Stomach (tissue), 19 donors: ENCODE measurements at places on chromosomes 2 and 18. TPM values are rescaled to one million over a fixed set of nuclear protein-coding genes. Genes with fewer than 3 reads are reported as not detected.

GRCh38 chr2:80560326-80560725 is 255.8 kb upstream of the LRRTM1 start:
- no peaks in the 10 kb centered on the region for H3K36me3 ChIP-seq
- no peak for DNase-seq
- H3K27ac ChIP-seq, result no peak overlapping the region
- no peaks in the 10 kb centered on the region for H3K27me3 ChIP-seq
- no peaks in the 10 kb centered on the region for H3K4me1 ChIP-seq
- H3K4me3 ChIP-seq, result no peak overlapping the region

COL5A2 gene
- total RNA-seq, result 44.2 TPM

DNA sequence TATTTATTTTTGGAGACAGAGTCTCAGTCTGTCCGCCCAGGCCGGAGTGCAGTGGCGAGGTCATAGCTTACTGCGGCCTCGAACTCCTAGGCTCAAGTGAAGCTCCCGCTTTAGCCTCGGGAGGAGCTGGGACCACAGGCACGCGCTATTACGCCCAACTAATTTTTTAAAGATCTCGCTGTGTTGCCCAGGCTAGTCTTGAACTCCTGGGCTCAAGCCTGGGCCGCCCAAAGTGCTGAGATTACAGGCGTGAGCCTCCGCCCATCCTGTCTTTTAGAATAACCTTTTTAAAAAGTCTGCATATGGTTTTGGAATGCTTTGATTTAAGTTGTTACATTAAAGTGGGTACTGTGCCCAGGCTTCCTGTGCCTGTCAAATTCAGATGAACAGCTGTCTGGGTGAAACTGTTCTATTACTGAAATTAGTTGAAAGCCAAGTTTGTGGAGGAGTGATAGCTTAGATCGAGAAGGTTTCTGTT is 944 bp downstream of the RAB3GAP1 start:
- H3K27ac ChIP-seq, result peak overlapping the region; percentile 92
- H3K27me3 ChIP-seq, result no peaks in the 10 kb centered on the region
- no peaks in the 10 kb centered on the region for H3K36me3 ChIP-seq
- H3K4me1 ChIP-seq, result peaks cover 19% of the 10 kb centered on the region
- H3K4me3 ChIP-seq, result peak overlapping the region; percentile 66
- peak; percentile 37 for DNase-seq

EGR4 gene
- total RNA-seq, result not detected

DNA sequence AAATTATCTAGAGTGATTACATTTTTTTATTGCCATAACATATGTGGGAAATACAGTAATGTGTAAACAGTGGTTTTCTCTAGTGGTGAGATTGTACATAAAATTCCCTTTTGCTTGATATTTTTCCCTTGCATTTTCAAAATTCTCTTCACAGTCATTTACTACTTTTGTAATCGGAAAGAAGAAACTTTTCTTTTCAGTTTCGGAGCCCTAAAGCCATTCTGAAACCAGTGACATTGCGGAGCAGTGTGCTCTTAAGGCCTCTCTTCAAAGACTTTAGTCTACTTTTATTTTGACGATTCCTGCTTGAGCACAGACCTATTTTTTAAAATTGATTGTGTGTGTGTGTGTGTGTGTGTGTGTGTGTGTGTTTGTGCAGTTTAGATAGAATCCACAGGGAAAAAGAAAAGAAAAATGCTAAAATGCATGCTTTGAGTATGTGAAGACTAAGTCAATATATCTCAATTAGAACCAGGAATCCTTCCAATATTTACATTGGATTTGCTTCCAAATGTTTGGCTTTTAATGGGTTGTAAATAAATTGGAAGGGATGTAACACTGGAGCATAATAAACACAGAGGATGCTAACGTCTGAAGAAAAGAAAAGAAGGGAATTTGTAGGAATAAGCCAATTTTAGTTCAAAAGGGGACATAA is 357.4 kb downstream of the RND3 start:
- H3K4me1 ChIP-seq, result no peaks in the 10 kb centered on the region
- no peak overlapping the region for H3K27ac ChIP-seq
- no peaks in the 10 kb centered on the region for H3K36me3 ChIP-seq
- no peaks in the 10 kb centered on the region for H3K27me3 ChIP-seq

- no peak overlapping the region for H3K4me3 ChIP-seq
- H3K27me3 ChIP-seq, result peaks cover 5% of the 10 kb centered on the region
- no peaks in the 10 kb centered on the region for H3K4me1 ChIP-seq
- H3K36me3 ChIP-seq, result no peaks in the 10 kb centered on the region
- H3K27ac ChIP-seq, result no peak overlapping the region
- DNase-seq, result no peak
Measured at GRCh38 chr2:1068241-1068640, 117.6 kb downstream of the SNTG2 start.

IL1RL2 gene
- 4.3 TPM for total RNA-seq

ALPP gene
- not detected for total RNA-seq

C2orf92 gene
- 35.3 TPM for total RNA-seq

IER3IP1 gene
- under 0.01 TPM for total RNA-seq

ADRA2B gene
- 0.43 TPM for total RNA-seq

SGPP2 gene
- total RNA-seq, result 50.4 TPM

CCL20 gene
- total RNA-seq, result 14.6 TPM

PARD6G gene
- 4.1 TPM for total RNA-seq

MAL gene
- 9.0 TPM for total RNA-seq

DNA sequence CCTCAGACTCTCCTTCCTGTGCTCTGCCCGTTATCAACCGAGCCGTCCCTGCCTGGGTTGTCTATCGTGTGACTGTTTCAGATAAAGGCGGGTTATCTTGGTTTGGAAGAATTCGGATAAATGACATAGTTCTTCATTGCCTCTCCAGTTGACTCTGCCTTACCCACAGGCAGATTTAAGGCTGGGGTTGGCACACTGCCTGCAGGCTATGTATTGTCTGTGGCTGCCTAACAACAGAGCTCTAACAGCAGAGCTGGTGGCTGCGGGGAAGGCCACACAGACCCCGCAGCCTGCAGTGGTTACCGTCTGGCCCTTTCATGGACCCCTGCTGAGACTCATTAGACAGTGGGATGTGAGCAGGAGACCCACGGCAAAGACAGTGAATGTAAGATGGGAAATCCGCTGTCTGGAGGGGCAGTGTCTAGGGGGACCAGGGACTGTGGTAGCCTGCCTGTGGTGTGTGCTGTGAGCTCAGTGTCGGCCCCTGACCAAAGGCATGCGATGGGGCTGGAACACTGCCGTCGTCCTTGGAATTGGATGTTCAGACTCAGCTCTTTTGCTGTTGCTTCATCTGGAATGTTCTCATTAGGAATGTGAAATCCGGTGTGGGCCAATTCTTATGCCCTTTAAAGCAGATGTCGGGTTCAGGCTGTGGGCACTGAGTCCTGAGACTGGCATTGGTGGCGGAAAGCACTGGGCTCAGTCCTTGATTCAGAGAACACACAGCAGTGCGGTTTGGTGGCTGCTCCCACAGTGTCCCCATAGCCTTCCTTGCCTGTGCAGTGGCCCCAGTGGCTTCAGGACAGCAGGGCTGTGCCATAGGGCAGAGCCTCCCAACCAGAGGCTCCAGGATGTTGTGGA is 44.5 kb downstream of the SH3RF3 start:
- H3K27ac ChIP-seq, result peak overlapping the region; percentile 85
- H3K36me3 ChIP-seq, result no peaks in the 10 kb centered on the region
- H3K4me3 ChIP-seq, result no peak overlapping the region
- no peaks in the 10 kb centered on the region for H3K27me3 ChIP-seq
- peaks cover 74% of the 10 kb centered on the region for H3K4me1 ChIP-seq

LYPD6B gene
- not detected for total RNA-seq

UGT1A6 gene
- 22.9 TPM for total RNA-seq

DNA sequence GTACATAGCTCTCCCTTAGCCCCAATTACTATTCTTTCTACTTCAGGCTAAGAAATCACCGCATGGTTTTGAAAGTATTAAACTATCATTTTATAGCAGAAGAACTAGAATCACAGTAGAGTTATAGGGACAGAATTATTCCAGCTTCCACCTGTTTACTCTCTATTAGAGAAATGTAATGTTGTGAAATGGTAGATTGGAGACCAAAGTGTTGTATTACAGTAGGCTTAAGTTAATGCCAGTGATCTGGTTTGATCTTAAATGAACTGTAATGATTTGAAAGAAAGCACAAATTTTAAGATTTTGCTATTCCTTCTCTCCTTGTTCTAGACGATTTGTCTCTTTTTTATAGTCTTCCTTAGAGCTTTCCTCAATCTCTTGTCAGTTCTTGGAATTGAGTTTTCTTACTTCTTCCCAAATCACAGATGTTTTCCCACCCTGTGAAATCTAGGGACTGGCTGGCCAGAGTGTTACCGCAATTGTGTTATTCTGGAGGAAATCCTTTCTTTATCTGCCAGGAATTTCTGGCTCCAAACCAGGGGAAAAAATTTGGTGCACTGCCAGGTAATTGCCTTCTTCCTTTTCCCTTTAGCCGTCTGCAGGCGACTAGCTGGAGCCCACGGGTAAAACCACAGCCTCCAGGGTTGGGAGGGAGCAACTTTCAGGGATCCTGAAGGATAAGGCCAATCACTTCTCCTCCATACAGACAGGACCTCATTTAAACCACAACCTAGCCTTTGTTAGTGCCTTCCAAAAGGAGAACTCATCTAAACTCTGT is 51.7 kb downstream of the NOP58 start:
- H3K27me3 ChIP-seq, result no peaks in the 10 kb centered on the region
- peaks cover 23% of the 10 kb centered on the region for H3K4me1 ChIP-seq
- no peaks in the 10 kb centered on the region for H3K36me3 ChIP-seq
- peak overlapping the region; percentile 36 for H3K27ac ChIP-seq
- peak; percentile 81 for DNase-seq

- H3K4me1 ChIP-seq, result peaks cover 10% of the 10 kb centered on the region
- no peak for DNase-seq
- H3K36me3 ChIP-seq, result no peaks in the 10 kb centered on the region
- no peak overlapping the region for H3K4me3 ChIP-seq
- no peaks in the 10 kb centered on the region for H3K27me3 ChIP-seq
Measured at GRCh38 chr2:234022424-234022823, 28.1 kb upstream of the SPP2 start.

GAREM2 gene
- 2.3 TPM for total RNA-seq

DNA sequence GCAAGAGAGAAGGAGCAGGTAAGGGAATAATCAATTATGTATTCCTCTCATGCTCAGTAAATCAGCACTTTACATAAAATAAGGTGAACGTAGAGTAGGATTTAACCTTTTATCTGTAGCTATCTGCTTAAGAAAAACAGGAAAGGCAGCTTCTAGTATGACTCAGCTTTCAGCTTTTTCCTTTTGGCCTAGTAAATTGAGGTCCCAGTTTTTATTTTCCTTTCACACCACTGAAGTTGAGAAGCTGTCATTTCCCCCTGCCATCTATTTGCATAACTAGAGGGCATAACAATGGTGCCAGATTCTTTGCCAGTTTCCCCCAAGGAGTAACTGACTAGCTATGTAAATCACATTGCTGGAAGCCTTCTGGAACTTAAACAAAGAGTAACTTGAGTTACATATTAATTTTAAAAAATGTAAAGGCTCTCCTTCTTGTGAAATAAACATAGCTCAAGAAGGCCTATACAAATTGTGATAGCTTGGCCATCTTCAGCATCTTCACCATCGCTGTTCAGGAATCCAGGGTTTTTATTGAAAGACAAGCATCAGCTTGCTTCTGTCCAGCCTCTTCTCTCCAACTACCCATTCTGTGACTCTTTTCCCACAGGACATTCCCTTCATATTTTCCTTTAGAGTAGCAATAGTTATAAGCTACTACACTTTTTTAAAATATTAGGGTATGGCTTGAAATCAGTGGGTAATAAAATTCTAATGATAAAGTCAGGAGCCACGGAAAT is 97.0 kb downstream of the KYNU start:
- no peak overlapping the region for H3K4me3 ChIP-seq
- H3K27me3 ChIP-seq, result no peaks in the 10 kb centered on the region
- no peak overlapping the region for H3K27ac ChIP-seq
- H3K36me3 ChIP-seq, result no peaks in the 10 kb centered on the region
- H3K4me1 ChIP-seq, result no peaks in the 10 kb centered on the region

- peaks cover 71% of the 10 kb centered on the region for H3K36me3 ChIP-seq
- no peak overlapping the region for H3K27ac ChIP-seq
- no peak overlapping the region for H3K4me3 ChIP-seq
- no peaks in the 10 kb centered on the region for H3K27me3 ChIP-seq
- no peak for DNase-seq
Measured at GRCh38 chr2:241491549-241492173, 16.7 kb downstream of the STK25 start.

GRCh38 chr2:101473911-101474701 is 806 bp downstream of the RFX8 start:
- H3K4me1 ChIP-seq, result peaks cover 14% of the 10 kb centered on the region
- DNase-seq, result peak; percentile 81
- peak overlapping the region; percentile 74 for H3K4me3 ChIP-seq
- H3K36me3 ChIP-seq, result no peaks in the 10 kb centered on the region

DNA sequence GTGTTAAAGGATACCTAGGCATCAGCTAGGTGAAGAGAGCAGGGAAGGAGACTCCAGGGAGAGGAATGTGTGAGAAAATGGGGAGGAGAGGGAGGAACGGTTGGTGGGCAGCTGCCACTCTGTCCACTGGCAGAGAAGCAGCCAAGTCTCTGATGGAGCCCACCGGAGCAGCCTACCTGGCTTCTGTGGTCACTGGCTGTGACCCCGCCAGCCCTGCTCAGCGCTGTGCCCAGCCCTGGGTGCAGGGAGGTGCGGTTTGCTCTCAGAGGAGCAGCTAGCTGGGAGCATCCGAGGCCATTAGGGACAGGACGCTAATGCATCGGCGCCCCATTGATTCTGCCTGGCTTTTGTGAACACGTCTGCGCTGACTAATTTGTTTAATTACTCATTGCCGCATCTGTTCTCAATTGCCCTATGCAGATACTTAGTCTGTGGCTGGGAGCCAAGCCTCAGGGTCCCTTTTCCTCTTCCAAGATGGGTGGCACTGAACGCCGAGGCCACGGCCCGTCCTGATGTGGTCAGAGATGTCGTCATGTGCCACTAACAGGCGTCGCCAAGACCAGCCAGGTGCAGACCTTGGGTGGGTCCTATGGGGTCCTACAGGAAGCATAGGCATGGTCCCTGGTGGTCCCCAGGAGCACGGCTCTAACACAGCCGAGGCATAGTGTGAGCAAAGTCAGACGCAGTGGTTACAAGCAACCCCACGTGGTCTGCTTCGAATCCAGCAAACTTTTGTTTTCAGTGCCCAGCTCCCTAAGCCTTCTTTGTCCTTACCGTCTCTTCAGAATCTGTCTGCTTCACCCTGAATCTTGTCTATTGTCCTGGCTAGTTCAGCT is 82.0 kb downstream of the RRM2 start:
- no peak overlapping the region for H3K4me3 ChIP-seq
- no peaks in the 10 kb centered on the region for H3K4me1 ChIP-seq

GRCh38 chr2:143877056-143877455 is 642.9 kb downstream of the ZEB2 start:
- DNase-seq, result no peak
- H3K4me3 ChIP-seq, result no peak overlapping the region
- no peaks in the 10 kb centered on the region for H3K27me3 ChIP-seq
- H3K36me3 ChIP-seq, result no peaks in the 10 kb centered on the region

SNORC gene
- 12.8 TPM for total RNA-seq

ERFE gene
- total RNA-seq, result 1.1 TPM
